ENCODE measurements at places on chromosomes 7 and 10.

DNA sequence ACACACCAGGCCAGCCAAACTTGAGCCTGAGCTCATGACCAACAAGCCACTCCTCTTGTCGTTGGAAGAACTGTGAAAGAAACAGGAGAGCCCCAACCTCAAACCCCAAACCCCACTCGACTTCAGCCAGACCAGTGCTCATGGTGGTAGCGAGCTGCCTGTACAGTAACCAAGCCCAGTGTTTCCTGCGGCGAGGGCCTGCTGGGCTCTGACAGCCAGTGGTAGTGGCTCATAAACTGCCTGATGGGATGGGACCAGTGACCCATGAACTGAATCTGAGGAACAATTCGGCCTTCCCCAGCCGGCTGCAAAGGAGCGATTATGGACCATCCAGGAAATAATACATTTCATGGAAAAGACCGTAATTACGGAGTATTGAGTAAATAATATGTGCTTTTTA is 191.9 kb downstream of the RPS24 start:
- DNase-seq: no peak

DNA sequence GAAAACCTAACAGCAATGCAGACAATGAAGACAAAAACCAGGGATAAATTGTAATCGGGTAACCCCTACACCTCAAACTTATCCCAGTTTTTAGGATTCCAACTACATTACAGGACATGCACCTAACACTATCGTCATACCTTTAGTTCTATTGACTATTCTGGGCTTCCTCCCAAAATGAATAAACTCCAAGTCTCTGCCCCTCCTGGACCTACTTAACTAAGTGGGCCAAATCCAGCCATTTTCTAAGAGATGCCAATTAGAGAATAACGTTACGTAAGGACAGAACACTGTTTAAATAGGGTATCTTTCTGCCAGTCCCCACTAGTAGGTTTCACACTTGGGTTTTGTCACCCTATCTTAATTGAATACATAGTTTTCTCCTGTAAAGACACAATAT is 253.1 kb upstream of the MKLN1 start:
- no peak for DNase-seq

- DNase-seq: no peak
Observed at GRCh38 chr7:125465527-125465926, 535.9 kb upstream of the POT1 start.

- DNase-seq: no peak
Observed at GRCh38 chr7:11727864-11728263, 104.1 kb downstream of the THSD7A start.

GRCh38 chr10:132449811-132450181 is 52.8 kb downstream of the PWWP2B start:
- DNase-seq: no peak

DNA sequence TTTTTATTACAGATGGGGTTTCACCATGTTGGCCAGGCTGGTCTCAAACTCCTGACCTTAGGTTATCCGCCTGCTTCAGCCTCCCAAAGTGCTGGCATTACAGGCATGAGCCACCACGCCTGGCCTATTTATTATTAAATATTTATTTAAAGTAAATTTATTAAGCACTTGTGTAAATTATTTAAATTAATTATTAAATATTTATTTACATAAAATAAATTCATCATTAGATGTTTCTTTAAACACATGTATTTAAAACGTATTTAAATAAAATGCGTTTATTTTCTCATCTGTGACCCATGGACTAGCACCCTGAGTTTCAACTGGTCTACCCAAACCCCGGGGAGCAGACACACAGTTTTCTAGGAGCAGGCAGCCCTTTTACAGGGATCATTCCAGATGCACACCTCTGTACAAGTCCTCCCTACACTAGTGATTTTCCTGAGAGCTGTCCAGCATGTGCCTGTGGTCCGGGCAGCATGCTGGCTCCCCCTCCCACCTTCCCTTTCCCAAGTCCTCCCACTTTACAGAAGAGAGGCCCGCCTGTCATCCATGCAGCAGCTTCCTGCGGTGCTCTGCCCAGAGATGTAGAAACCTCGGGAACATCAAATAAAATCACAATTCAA is 89.2 kb upstream of the ATP6V0A4 start:
- no peak for DNase-seq

DNA sequence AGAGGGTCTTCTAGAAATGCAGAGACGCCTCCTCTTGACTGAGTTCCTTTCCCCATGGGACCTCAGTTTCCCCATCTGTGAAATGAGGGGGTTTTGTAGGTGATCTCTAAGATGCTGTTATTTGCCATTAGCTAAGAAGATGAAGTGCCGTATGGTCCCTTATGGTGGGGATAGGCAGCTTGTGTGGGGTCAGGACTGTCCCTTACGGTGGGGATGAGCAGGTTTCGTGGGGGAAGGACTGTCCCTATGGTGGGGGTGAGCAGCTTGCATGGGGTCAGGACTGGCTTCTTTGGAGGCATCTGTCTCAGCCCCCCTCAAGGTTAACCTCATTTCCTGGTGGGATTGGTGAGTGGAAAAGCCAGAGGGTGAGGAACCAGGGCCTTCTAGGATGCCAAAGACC is 148.3 kb upstream of the GPR26 start:
- DNase-seq: no peak

DNA sequence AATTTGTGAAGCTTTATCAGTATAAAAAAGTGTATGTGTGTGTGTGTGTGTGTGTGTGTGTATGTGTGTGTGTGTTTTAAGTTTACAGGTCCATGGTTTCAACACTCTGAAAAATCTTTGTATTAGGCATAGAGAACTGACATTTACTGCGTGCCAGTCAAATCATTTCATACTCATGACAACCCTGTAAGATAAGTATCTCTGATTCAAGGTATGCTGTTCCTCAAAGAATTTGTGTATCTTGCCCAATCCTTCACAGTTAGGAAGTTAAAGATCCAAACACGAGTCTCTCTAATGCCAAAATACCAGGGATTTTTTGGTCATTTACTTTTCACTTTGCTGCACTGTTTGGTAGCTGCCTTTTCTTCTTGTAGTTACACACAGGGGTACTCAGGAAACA is 1121.3 kb upstream of the AUTS2 start:
- DNase-seq: no peak

DNA sequence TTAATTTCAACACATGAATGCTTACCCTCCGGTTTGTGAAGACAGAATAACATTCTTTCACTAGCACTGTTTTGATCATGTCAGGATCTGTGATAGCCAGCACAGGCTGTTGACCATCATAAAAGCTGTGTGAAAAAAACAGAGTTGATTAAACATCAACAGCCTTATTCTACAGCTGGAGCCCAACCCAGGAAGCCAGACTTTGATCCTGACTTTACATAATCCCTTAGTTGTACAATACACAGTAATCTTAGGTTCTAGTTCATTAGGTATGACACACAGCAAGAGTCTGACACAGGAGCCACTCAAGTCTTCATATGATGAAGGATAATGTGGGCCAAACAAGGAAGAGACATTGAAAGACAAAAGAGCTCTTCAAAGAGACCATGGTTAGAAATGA is 11.4 kb downstream of the CYP3A4 start:
- no peak for DNase-seq

DNA sequence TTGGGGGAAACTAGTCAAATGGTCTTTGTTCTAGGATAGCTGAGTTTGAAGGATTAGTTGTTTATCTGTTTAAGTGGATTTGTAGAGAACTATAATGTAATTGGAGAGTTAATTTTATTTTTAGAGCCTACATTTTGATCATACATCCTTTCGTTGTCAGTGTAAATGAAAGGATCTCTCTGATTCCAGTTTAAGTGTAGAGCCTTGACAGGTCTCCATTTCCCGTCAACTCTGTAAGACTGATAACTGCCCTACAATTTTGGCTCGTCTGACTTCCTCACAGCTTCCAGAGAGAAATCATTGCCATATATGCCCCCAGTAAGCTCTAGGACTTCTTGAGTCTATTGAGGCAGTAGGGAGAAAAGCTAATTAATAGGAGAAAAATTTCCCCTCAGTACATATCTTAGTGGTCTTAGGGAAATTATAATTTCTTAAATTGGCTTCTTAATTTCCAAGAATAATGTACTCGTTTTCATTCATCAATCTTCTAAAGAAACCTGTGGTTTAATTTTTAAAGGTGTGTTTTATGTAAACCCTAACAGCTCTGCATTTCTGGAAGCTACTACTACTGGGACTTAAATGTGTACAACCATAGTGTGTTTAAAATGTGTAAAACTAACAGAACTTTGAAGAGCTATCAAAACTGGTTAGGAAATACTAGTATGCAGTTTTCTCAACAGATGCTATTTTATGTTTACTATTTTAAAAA is 3.8 kb downstream of the KMT2E start:
- DNase-seq: no peak

GRCh38 chr10:77380191-77380590 is 257.4 kb downstream of the KCNMA1 start:
- DNase-seq: no peak

GRCh38 chr10:123854498-123854897 is 37.1 kb downstream of the CPXM2 start:
- DNase-seq: no peak

- no peak for DNase-seq
Observed at GRCh38 chr7:108711611-108712010, 141.9 kb downstream of the DNAJB9 start.

- no peak for DNase-seq
Observed at GRCh38 chr7:25926009-25926408, 226.0 kb upstream of the NFE2L3 start.

- no peak for DNase-seq
Observed at GRCh38 chr10:104045151-104046089, 40.3 kb downstream of the COL17A1 start.

DNA sequence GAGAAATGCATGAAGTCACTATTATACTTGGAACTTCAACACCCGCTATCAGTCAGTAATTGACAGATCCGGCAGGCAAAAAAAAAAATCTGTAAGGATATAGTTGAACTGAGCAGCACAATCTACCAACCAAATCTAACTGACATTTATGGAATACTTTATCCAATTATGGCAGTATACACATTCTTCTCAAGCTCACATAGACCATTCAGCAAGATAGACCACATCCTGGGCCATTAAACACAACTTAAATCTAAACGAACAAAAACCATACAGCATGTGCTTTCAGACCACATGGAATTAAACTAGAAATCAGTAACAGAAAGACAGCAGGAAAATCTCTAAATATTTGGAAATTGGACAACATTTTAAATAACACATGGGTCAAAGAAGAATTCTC is 112.7 kb downstream of the MPP7 start:
- DNase-seq: no peak

GRCh38 chr7:16753932-16754855 is 639 bp downstream of the TSPAN13 start:
- no peak for DNase-seq
